Hematopoietic multipotent progenitor cell (in vitro differentiated cells): ENCODE measurements at places on chromosomes 4 and X.
A peak's percentile ranks its signal among the peaks of the same experiment; 100 is the strongest.

GRCh38 chrX:43961699-43962098 is 11.5 kb downstream of the NDP start:
- DNase-seq: no peak

DNA sequence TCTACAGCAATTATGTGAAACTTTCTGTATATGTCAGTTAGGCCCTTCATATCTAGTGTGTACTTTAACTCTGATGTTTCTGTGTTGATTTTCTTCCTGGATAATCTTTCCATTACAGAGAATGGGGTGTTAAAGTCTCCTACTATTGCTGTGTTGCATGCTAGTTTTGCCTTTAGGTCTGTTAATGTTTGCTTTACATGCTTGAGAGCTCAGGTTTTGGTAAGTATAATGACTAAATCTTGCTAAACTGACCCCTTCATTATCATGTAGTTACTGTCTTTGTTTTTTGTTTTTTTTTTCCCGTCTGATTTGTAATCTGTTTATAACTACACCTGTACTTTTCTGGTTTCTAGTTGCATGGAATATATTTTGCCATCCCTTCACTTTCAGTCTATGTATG is 63.6 kb upstream of the UGT2B15 start:
- no peak for DNase-seq

- DNase-seq: no peak
Measured at GRCh38 chrX:83588409-83588808, 80.3 kb downstream of the POU3F4 start.

- no peak for DNase-seq
Measured at GRCh38 chrX:104183685-104184084, 17.4 kb downstream of the FAM199X start.

GRCh38 chr4:185654311-185654710 is 119.0 kb upstream of the PDLIM3 start:
- DNase-seq: no peak

DNA sequence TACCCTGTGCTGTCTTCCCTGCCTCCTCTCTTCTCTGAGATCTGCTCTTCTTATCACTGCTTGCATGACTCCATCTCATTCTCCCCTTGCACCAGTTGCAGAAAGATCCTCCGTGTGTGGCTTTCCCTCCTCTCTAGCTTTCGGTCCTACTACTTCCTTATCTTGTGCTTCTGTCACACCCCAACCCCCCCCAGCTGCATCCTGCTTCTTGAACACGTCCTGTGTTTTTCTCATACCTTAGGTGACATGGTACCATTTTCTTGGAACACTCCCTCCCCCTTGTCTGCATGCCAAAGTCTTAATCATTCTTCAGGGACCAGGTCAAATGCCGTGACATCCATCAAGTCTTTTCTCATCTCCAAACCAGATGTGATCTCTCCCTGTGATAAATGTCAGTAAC is 46.4 kb downstream of the FHL1 start:
- no peak for DNase-seq

DNA sequence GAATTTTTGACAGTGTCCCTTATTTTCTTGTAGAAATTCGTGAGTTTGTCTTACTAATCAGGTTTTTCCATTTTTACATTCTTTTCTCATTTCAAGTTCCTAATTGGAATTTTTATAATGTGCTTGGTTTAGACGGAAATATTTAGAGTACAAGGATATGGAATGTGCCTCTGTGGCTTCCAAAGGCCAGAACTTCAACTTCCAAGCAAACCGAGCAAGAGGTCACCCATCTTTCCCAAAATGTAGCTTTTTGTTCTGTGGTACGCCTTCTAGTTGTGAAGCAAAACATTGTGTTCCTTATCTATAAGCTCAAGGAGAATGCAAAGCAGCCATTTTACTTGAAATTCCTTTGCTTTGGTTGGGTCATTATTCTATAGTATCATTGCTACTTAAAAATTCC is 212.8 kb upstream of the PACRGL start:
- no peak for DNase-seq

DNA sequence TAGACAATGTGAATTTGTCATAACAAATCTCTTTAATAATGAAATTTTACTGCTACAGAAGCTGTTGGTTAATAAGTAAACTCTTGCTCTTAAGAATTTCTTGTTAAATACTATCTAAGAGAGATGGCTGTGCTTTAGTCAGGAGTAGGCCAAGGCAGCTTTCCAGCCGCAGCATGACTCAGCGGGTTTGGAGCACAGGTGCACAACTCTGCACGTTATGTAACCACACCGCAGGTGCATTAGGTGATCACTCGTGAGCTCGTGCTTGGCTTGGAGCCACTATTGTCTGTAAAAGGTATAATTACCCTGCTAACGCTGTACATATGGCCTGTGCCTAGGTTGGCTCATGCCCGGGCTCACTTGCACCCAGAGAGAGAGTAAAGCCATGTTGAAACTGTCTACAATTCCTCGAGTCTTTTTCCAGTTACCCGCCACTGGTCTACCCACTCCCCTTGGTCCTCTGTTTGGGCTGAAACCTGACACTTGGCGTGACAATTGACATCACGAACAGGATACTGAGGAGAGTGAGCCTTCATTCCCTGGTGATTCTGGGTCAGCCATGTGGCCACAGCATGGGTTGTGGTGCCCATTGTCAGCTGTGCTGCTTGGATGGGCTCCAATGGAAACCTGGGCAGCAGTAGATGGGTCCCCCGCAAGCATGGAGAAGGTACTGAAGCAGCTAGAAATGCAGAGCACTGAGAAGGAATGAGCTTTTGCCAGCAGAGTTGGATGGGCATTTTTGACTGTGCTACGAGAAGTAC is 18.4 kb upstream of the ANAPC4 start:
- DNase-seq: no peak

GRCh38 chr4:81631958-81632441 is 160.3 kb upstream of the RASGEF1B start:
- no peak for DNase-seq

GRCh38 chrX:40061871-40062524 is 35.8 kb downstream of the BCOR start:
- DNase-seq: no peak

DNA sequence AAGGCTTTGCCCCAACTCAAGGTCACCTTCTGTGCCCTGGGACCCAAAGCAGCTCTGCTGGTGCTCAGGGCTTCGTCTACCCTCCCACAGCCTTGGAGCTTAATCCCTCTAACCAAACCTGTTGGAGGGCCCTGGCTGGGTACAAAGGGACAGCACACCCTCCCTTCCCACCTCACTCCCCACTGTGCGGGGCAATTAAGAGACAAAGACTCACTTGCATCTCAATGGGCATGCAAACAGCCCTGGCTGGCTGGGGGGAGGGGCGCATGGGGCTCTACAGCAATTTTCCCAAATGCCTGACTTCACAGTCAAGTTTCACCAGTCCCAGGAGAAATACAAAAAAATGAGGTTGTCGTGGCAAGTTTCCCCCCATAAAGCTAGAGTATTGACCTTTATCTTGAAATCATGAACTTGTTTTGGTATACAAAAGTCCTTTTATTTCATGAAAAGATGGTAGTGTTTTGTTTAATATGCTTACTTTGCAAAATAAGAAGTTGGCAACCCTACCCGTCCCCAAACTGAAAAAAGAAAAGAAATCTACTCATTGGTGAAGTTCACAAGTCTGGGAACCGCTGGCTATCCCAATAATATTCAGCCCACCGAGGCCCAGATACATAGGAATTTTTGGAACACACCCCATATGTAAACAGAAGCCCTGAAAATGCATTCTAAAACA is 4.1 kb upstream of the CD99L2 start:
- no peak for DNase-seq

GRCh38 chrX:50093625-50094024 is 107.2 kb downstream of the AKAP4 start:
- DNase-seq: no peak

GRCh38 chrX:102835504-102836146 is 101.4 kb upstream of the RAB40AL start:
- peak; percentile 14 for DNase-seq

DNA sequence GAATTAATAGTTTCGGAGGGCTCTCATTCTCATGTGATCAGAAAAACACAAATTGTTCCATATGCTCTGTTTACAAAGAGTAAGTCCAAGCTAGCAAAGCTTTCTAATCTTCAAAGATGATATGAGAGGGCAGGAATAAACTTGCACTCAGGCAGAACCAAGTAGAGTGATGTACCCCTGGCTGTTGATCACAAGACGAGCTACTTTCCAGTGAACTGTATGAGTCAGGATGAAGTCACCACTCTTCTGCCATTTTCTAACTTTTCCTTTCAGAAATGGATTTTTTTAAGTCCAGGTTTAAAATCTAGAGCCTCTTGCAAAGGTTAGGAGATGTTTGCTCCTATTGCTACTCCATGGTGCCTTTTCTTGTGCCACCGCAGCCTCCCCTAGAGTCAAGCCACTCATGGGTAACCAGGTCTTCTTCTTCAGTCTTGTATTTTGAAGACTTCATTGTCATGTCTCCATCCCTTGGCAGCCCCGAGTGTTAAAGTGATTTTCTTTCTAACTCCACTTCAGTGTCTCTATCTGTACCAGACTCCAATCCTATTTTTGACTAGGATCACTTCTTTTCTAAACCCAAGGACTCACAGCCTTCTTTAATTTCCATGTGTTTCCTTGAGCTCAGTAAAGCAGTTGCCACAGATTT is 171.9 kb upstream of the GALNT7 start:
- no peak for DNase-seq

DNA sequence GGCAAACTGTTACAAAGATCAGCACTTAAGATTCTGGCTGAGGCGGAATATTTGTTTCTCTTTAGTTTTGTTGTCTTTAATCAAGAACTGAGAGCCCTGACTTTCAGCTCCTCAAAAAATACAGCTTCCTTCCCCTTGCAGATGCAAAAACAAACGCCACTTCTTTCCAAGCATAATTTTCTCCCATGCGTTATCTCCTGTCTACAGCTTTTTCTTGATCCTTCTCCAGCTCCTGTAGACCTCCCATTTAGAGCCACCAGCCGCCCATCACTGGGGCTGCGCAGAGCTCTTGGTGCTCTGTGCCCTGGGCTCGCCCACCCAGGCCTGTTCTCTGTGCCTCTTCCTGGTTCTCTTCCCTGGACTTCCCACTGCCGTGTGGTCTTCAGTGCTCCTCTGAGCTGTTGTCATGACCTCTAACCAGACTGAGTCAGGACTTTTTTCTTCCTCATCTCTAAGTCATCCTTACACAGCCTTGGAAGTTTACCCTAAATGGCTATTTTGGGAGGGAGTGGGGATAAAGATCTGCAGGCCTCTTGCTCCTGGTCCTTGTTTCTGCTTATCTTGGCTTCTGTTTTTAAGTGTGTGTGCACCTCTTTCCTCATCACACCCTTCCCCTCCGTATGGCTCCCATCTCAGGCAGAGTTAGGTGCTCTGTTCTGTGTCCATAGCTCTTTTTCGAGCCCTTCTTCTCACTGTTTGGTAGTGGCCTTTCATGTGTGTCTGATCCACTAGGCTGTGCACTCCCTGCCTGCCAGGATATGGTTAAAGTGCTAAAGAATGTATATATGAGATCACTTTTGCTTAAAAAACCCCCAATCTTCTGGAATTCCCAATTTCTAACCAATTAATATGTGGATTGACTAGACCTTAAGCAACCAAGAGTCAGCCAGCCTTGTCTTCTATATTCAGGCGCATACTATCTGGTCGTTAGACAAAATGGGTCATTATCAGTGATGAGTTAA is 122.5 kb downstream of the PTTG2 start:
- no peak for DNase-seq

GRCh38 chr4:77905651-77906263 is 43.1 kb downstream of the MRPL1 start:
- no peak for DNase-seq

GRCh38 chr4:53127365-53127764 is 238.5 kb downstream of the SCFD2 start:
- DNase-seq: no peak

DNA sequence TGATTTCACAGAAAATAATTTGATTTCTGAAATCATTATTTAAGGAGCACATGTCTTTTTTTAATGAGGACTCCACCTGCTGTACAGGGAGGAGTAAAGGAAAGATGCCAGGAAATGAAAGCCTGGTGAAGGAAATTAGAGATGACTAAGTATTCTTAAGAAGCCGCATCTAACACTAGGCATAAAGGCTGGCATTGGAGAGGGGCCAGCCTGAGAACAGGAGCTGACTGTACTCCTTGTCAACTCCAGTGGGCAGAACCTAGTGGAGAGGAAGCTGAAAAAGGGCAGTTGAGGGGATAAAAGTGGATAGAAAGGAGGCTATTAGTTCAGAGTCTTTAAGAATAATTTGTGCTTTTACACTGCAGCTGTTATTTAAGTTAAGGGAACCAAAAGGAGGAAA is 393.0 kb downstream of the PPP1R2C start:
- DNase-seq: no peak

- DNase-seq: no peak
Measured at GRCh38 chr4:36208893-36209473, 35.3 kb downstream of the ARAP2 start.

GRCh38 chr4:3177905-3178304 is 71.1 kb upstream of the MSANTD1 start:
- no peak for DNase-seq

- no peak for DNase-seq
Measured at GRCh38 chrX:1449823-1450149, 2.9 kb downstream of the ASMTL start.
